ENCODE measurements at places on chromosomes 6 and 20.

DNA sequence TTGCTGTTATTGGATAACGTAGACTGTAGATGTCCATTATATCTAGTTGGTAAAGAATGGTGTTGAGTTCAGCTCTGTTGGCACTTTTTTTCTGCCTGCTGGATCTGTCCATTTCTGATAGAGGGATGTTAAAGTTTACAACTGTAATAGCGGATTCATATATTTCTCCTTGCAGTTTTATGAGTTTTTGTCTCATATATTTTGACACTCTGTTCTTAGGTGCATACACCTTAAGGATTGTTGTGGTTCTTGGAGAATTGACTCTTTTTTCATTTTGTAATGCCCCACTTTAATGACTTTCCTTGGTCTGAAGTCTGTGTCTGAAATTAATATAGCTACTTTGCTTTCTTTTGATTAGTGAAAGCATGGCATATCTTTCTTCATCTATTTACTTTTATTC lies 16.1 kb downstream of the STXBP5 start:
- DNase-seq = no peak

- no peak for DNase-seq
These were observed 302.3 kb downstream of the HIVEP2 start for GRCh38 chr6:142642651-142643050.

GRCh38 chr6:35436071-35436857 lies 15.9 kb upstream of the FANCE start:
- no peak for DNase-seq

DNA sequence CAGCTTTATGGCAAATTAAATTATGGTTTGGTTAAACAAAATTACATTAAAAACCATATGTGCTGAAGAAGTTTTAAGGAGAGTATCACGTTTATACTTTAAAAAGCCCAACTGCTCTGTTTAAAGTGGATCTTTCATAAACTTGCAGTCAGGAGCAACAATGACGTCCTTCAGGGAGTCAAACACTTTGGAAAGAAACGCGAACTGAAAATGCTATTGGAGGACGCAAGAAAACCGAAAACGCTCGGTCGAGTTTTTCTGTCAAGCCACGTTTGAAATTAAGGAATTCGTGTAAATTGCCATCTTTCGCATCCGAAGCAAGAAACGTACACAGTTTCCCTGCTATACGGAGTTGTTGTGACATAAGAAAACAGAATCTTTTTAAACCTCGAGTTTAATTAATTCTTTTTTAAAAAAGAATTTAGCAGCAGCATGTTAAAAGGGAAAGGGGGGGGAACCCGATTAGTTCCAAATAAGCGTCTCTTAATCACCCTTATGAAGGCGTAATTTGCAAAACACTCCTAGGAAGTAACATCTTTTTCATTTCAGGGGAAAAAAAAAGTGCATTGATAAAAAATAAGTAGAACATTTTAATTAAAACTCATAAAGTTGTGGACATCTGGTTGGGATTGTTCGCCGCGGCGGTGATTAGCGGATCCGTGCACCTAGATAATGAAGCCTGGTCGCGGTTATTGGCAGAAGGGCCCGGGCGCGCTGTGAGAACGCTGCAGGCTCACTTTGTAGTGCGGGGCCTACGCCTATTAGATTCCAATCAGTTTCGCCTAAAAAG lies 295.4 kb downstream of the TFAP2C start:
- no peak for DNase-seq

DNA sequence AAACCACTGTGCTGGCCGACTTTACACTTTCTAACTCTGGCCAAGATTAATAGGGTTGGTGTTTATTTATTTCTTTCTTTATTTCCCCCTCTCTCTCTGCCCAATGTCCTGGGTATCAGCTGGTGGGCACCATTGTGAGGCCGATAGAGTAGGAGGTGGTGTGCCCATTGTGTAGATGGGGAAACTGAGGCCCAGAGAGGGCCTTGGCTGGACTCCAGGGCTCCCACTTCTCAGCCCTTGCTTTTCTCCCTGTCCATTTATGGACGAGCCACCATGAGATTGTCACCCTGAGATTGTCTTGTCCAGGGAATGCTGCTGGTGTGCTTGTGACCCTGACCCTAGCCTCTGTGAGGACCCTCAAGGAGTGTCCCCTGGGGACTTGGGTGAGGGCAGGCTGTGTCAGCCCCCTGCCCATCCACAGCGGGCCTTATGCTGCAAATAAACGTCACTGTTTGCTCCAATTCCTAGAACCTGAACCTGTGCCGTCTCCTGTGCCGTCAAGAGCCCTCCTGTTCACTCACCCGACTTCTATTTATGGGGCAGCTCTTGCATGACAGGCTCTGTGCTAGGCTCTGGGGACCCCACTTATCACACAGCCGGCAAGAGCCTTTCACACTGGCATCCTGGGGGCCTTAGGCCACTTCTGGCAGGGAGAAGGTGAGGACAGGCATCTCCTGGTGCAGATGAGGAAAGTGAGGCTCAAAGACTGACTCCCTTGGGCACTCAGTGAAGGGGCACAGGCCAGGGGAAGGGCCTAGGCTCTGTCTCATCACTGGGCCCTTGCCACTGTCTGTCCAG lies 24.8 kb downstream of the SUN5 start:
- no peak for DNase-seq

GRCh38 chr6:52087498-52087999 lies at the start of gene PKHD1:
TSS of gene PKHD1 (minus strand) at chr6:52087613. CDS start at chr6:52084933, 2,680 bp downstream.
- peak; percentile 9 for DNase-seq

DNA sequence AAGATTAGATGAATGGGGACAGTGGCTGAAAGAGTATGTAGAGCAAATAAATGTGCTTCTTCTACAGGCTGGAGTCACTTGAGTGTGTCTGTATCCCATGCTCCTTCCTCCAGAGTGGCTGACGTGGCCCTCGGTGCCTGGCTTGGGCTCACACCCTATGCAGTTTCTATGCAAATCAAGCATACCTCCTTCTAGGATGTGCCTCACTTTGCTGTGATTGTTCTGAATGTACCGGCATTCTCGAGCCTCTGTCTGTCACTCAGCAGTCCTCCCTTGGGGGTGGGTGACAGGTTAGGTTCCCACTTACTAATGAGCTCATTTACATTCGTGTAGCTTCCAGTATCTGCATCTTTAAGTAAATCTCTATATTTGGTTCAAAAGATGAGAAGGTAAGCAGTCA lies 55.1 kb upstream of the HDDC2 start:
- DNase-seq = peak; percentile 34

GRCh38 chr20:62744741-62745191 lies 36.1 kb downstream of the NTSR1 start:
- DNase-seq = no peak

GRCh38 chr6:52927451-52927850 lies 18.0 kb upstream of the GSTA3 start:
- no peak for DNase-seq

GRCh38 chr6:136706430-136706829 lies 85.8 kb downstream of the MAP3K5 start:
- DNase-seq = no peak

GRCh38 chr20:48723308-48724264 lies 104.2 kb downstream of the PREX1 start:
- DNase-seq = no peak

- no peak for DNase-seq
These were observed 147.5 kb downstream of the MYO6 start for GRCh38 chr6:75896526-75896925.

- DNase-seq = no peak
These were observed 9.8 kb downstream of the EPM2A start for GRCh38 chr6:145725570-145725969.

GRCh38 chr6:80553071-80553740 lies 446.7 kb downstream of the BCKDHB start:
- DNase-seq = no peak

DNA sequence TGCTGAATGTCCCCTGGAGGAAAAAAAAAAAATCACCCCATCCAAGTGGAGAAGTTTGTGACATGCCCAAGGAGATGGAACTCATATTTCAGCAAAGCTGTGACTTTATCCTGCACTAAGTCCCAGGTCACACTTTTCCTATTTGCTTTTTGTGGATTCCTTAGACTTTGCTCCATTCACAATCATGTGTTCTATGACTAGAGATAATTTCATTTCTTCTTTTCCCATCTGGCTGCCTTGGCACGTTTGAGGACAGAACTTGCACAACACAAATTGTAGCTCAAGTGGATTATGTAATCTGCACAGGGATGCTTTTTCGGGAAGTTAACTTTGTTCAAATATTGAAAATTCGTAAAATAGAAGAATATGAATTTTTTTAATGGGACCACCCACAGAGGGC lies 100.7 kb upstream of the PTPN1 start:
- DNase-seq = no peak

GRCh38 chr6:146286961-146287360 lies 256.7 kb upstream of the RAB32 start:
- DNase-seq = no peak

GRCh38 chr6:129015721-129016120 lies 132.8 kb downstream of the LAMA2 start:
- no peak for DNase-seq

- DNase-seq = no peak
These were observed 214.9 kb downstream of the ZFAND3 start for GRCh38 chr6:38034274-38034914.

DNA sequence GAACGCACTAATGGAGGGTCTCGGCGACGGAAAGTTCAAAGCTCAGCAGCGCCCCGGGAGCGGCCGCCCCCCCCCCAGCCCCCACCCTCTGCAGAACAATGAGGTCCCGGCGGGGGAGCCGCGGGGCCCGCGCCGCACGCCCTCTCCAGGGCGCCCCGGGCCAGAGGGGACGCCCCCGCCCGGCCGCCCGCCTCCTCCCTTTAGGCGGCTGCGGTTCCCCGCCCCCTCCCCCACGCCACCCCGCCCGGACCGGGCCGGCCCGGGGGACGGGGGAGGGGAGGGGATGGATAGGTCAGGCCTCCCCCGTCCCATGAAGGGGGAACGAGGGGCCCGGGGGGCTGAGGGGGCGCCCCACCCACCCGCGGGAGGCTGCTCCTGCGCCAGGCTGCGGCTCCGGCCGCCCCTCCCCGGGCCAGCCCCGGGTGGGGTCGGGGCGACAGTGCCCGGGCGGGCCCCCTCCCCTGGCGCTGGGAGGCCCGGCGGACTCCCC lies 1.5 kb downstream of the NOL4L start:
- DNase-seq = peak; percentile 62

DNA sequence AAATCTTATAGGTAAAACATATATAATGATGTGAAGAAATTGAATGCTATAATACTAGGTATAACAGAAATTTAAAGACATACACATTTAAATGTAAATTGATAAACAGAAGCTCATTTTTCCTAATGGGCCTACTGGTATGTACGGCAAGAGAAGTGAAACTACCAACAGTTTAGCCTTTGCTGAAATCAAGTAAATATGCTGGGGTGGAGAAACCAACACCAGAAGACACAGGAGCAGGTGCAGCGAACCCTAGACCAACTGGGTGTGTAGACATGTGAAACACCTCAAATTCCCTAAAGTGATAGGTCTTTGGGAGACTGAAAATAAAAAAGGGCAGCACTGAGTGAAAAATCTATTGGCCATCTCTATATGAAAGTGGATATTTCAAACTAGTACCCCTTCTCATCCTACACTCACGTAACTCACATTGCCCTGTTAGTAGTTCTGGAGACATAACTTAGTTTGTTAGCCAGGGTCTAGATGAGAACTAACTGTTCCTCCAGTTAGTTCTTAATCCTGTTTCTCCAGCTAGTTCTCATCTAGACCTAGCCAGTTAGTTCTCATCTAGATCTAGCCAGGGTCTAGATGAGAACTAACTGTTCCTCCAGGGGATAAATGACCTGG lies 53.1 kb downstream of the SLC35D3 start:
- DNase-seq = no peak

GRCh38 chr20:38228436-38228835 lies 32.1 kb downstream of the KIAA1755 start:
- no peak for DNase-seq

DNA sequence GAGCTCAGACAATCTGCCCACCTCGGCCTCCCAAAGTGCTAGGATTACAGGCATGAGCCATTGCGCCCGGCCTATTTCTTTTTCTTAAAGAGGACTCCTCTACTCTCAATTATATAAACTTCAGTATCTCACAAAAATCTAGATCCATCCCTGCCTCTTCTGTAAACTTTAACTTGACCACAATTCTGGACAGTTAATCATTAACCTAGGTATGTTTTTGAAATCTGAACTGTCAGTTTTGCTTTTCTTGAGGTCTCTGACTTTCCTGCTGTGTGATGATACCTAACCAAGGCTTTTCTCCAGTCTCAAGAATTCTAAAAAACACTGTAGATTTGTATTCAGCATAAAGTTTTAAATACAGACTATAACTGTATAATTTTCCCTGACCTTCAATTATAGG lies 388.2 kb upstream of the SYNCRIP start:
- DNase-seq = no peak

- DNase-seq = no peak
These were observed 10.1 kb upstream of the SLC22A7 start for GRCh38 chr6:43287717-43288679.

GRCh38 chr20:1734269-1734858 lies 76.8 kb upstream of the SIRPG start:
- DNase-seq = peak; percentile 62

GRCh38 chr20:10423735-10424134 lies 10.3 kb downstream of the MKKS start:
- DNase-seq = no peak

- DNase-seq = no peak
These were observed 20.2 kb upstream of the PIM1 start for GRCh38 chr6:37149745-37150144.

DNA sequence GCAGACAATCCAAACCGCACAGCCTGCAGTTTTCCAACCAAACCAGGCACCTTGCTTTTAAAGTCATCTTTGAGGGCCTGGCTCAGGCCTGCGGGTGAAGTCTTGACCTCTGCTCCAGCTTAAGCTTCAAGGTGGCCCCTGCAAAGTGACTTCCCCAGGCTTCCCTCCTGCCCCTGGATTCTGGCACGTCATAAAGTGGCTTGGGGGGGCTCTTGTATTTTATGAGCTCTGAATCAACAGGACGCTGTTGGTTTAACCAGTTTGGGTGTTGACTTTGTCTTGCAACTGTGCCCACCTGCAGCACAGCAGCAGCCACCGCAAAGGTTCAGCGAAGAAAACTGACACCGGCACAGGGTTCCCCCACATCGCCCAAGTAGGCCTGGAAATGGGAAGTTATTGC lies 81.2 kb downstream of the NFATC2 start:
- no peak for DNase-seq

DNA sequence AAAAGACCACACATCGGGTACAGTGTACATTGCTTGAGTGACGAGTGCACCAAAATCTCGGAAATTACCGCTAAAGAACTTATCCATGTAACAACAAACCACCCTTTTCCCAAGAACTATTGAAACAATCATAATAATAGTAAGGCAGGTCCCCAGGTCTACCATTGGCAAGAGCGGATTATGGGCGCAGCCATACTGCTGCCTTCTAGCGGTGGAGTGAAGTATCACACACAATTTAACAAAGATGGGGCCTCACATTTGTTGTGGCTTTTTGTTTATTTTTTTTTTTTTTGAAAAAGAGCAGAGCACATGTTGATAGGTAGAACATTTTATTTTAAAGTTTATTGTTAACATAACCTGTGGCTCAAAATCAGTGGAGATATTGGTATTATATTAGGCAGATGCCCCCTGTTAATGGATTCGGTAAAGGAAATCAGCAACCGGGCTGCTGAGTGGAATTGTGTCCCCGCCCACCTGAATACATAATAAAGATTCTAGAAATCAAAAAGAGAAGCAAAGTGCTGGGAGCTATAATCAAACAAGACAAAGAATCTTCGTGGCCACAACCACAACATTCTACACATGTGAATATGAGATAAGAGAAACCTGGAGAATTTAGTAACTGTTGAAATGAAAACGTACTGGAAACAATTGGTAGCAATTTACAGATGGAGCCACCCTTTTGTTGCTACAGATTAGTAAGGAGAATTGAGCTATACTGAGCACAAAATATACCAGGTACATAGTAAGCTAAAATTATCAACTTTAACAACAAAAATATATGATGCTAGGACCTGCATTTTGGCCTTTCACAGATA lies 94.2 kb upstream of the EXOC2 start:
- peak; percentile 46 for DNase-seq

Data from GM20000 (cell line).